ENCODE measurements at places on chromosomes 3 and 15.
A peak's percentile ranks its signal among the peaks of the same experiment; 100 is the strongest.

DNA sequence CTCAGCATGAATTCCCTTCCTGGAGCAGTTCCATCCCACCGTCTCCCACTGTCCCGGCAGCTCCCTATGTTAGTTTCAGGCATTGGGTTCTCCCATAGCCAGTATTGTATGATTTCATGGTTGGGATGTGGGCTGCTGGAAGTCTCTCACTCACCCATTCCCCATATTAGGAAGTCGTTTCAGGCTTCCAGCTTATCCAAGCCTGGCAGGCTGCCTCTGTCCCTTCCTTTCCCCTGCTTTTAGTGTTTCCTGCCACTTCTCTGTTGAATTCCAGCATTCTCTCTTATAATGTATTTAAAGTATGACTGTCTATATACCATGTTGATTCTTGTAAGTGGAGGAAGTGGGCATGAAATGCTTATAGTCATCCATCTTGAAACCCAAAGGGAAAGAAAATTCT is 309.7 kb upstream of the RBMS3 start:
- DNase-seq = no peak

DNA sequence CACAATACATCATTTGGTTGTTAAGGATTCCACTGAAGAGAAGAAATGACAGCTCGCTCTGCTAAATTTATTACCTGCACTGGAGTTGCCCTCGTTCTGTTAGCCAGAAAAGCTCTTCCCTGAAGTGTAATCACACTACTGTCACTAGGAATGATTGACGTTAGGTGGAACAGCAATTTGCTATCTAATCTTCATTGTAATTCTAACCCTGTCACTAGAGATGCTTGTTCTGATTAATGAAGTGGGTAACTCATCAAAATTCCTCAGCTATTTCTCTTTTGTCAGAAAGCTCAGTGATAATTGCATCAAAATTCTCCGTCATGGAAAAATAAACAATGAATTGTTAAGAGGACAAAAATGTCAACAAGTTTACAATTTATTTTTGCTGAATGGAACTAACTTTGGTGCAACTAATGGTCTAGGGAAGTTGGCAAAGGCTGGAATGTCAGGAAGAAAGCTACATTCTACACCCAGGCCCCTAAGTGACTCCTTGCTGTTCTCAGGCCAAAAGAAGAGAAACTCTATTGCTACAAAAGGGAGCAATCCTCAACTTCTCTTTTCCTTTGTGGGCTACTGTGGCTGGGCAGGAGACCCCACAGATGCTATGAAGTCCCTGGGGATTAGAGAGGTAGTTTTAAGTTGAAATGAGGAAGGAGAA is 34.1 kb downstream of the CCDC191 start:
- no peak for DNase-seq

DNA sequence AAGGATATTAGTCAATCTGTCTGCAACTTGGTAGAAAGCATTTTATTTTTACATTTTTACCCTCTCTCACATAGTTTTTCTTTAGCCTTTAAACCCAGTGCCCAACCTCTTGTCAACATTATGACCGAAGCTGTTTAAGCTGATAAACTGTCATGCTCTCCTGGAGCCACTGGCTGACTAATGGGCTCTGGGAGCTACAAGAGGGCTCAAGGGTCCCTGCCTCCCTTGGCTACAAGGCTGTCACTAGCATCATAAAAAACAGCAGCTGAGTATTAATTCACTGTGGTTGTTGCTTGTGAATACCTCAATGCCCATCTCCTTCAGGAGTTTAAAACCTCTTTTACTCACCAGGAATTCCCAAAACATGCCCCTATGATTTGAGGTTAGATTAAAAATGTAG is 237.9 kb downstream of the ZMAT3 start:
- DNase-seq = no peak

- no peak for DNase-seq
Observed at GRCh38 chr3:81816473-81817250, 55.2 kb upstream of the GBE1 start.

DNA sequence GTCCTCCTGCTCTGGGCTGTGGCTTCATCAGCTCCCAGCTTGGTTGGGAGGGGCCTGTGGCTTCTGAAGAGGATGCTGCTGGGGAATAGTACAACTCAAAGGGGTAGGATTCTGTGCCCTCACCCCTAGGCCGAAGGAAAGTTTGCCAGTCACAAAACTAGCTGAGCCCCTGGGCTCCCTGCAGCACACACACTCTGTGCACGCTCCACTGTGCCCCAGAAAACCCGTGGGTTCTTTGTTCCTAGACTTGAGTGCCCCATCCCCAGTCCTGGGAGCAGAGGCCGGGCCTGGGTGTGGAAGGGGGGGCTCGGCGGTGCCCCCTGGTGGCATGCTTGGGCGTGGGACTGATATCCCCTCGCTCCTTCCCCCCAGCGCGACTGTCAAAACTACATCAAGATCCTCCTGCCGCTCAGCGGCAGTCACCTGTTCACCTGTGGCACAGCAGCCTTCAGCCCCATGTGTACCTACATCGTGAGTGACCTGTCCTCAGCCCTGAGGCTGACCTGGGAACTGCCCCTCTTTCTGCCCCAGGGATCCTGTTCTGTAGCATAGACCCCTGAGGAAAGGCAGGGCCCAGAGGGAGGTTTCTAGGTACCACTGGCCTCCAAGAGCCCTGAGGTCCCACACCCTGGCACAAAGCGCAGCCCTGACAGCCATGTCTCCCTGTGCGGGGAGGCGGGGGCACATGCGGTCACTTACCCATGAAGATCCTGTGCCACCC is 14.2 kb downstream of the CIB1 start:
- DNase-seq = peak; percentile 45

GRCh38 chr15:75542386-75542797 is 36.7 kb downstream of the PTPN9 start:
- no peak for DNase-seq

GRCh38 chr15:100966997-100967396 is 47.8 kb downstream of the LRRK1 start:
- no peak for DNase-seq

- no peak for DNase-seq
Observed at GRCh38 chr3:124200407-124200806, 208.5 kb upstream of the ROPN1 start.

DNA sequence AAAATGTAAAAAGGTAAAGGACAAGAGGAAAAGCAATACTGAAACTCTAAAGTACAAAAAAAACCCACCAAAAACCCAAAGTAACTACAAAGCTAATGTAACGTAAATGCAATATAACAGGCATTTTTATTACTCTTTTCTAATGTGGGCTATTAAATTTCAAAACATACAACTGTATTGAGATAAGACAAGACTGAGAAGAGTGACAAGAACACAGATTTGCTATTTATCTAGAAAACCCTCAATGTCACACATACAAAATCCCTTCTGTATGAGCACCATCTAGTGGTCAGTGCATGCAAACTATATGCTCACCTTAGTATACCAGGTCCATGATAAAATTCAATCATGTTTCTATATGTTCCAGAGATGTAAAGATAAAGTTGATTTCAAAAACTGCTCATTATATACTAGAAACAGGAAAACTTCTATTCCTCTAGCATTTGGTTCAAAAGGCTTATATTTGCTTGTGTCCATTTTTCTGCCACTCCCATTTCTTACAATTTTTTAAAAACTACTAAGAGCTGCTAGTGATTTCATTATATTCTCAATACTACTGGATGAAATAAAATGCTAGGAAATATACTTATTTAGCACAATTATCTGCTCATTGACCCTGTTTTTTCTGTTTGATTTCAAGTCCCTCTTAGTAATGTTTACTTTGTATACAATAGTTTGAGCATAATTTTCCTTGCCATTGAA is 111.4 kb downstream of the DLG1 start:
- no peak for DNase-seq

GRCh38 chr3:89455240-89455639 is 347.8 kb downstream of the EPHA3 start:
- no peak for DNase-seq

DNA sequence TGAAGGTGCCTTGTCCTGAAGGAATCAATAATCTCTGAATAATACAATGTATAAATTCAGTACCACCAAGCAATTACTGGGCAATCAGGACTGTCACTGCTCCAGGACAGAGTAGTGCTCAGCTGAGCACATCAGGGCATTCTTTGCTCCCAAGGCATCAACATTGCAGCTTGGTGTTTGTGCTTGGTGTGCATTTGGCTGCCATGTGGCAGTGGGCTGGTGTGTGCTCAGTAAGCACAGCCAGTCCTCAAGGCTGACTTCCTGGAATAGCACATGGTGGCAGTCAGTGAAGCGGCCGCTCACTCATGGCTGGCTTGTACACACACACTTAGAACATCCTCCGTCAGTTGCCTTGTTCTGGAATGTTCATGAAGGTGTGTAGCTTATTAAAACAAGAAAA is 217.0 kb downstream of the EPHB1 start:
- DNase-seq = no peak

GRCh38 chr3:73497646-73498406 is 126.9 kb downstream of the PDZRN3 start:
- DNase-seq = no peak

GRCh38 chr3:108221393-108221792 is 831 bp downstream of the IFT57 start:
- DNase-seq = no peak

DNA sequence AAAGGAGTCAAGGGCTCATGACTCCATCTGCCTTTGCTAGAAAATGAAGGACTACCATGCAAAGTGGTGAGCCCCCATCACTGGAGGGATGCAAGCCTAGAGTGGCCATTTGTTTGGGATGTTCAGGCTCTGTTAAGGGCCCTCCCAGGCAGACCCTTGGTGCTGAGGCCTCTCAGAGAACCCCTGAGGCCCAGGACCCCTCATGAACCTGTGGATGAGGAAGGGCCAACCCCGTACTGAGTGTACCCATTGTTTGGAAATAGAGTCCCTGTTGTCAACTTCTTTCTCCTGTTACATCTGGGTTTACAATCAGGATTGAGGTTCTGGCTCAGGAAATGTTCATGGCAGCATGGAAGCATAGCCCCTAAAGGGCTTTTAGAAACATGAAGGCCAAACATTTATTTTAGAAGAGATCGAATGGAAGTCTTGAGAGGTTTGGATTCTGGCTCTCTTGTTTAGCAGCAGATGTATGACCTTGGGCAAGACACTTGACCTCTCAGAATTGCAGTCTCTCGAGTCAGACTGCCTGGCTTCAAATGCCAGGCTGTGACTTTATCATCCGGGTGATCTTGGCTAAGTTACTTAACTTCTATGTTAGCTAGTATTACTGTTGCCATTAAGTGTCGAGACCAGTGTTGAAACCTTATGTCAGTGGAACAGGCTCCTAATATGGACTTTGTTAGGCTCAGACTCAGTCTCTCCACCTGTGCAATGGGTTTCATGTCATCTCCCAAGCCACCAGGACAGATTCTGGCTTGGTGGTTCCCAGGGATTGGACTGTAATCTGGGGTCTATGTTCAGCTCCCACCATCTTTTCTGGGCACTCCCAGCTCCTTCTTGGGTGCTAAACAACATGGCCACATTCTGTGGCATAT is 12.4 kb downstream of the ITGA11 start:
- no peak for DNase-seq

DNA sequence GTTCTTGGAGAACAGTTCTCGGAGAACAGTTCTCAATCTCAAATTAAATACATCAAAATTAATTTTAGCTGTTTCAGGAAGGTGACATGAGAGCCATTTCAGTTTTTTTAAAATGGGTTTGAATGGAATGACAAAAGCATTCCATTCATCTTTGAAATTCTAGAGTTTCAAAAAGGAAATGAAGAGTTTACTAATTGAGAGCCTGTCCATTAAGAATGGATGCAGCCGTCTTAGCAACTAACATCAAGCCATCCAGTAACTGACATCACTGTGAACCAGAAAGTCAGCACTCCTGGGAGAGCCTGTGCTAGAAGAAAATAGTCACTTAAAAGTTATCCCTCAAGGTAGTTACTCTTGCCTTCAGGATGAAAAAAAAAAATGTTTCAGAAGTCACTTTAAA is 47.0 kb upstream of the FSTL1 start:
- no peak for DNase-seq

- no peak for DNase-seq
Observed at GRCh38 chr3:51510996-51511395, 11.2 kb upstream of the DCAF1 start.

GRCh38 chr15:51390241-51390965 is 48.9 kb downstream of the GLDN start:
- no peak for DNase-seq

DNA sequence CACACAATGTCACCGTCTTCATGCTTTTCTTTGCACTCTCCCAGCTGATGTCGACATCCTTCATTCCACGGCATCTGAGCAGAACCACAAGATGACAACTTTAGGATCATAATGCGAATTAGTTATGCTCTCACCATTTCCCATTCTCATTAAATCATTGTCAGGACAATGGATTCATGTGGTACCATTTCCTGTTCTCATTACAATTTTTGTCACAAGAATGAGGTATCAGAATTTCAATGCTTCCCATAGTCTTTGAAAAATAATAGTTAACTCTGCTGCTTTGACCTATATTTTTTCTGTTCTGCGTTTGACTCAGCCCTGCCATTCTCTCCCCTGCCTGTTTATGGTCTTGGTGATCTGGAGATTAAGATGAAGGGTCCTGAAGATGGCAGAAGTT is 175.7 kb upstream of the MDFIC2 start:
- no peak for DNase-seq

DNA sequence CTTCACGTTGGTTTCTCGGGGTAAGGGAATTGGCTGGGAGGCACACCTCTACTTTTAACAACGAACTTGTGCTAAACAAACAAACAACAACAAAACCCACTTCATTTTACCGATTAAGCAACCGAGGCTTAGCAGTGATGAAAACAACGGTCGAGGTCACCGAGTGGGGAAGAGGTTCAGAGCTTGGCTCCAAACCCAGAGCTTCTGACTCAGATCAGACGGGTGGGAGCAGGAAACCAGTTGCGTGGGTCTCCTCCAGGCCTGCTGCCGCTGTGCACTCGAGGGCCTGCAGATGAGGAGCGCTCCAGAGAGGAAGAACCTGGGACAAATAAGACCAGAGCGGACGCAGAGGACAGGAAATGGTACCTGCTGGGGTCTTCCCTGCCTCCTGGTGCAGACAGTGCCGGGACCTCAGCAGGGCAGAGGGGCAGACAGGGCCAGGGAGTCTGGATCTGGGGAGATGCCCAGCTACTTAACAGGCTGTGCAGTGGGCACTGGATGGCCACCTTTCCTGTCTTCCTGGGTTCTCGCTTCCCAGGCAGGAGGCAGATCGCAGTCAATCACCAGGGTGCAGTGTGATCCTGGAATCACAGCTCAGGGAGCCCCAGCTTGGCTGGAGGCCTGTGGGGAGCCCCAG is 99.0 kb upstream of the MEF2A start:
- DNase-seq = no peak

- no peak for DNase-seq
Observed at GRCh38 chr3:36688815-36689214, 75.5 kb downstream of the DCLK3 start.

GRCh38 chr3:160755776-160756304 is at the start of gene PPM1L:
PPM1L (plus strand) TSS chr3:160756231.
- DNase-seq = peak; percentile 31

DNA sequence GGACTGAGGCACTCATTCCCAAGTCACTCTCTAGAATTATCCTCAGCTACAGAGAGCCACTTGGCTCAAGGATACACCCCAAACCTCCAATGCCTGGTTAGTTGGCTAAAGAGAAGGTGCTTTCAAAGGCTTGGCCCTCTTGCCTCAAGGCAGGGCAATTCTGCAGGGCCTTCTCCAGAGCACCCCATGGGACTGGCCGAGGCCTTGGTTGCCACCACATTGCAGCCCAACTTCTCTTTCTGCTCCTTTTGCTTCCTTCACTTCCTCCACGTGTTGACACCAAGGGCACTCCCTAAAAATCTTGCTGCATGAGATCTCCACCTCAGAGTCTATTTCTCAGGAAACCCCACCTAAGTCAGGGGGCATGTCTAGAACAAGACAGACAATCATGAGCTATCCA is 36.7 kb downstream of the MEGF11 start:
- no peak for DNase-seq

All from stimulated activated CD4-positive, alpha-beta T cell treated with anti-CD3 and anti-CD28 coated beads, Interleukin-15, amount 100 ng/mL, for 48 hours (primary cell).